NCI-H1436 treated with DMSO at 0.1 percent for 48 hours (cell line): ENCODE measurements at places on chromosomes 13 and 19.

GRCh38 chr13:45198924-45199323 is 1.9 kb downstream of the KCTD4 start:
- DNase-seq, result no peak

DNA sequence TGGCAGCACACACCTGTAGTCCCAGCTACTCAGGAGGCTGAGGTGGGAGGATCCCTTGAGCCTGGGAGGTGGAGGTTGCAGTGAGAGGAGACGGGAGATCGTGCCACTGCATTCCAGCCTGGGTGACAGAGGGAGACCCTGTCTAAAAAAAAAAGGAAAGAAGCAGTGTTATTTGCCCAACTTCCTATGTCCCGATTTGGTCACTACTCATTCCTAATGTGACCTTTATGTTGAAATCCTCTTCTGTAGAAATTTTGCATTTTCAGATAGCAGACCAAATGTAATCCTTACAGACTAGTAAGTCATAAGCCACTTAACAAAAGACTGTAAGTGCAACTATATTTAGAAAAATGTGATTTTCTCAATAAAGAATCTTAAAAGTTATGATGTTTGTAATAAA is 18.2 kb upstream of the STK24 start:
- DNase-seq, result no peak

DNA sequence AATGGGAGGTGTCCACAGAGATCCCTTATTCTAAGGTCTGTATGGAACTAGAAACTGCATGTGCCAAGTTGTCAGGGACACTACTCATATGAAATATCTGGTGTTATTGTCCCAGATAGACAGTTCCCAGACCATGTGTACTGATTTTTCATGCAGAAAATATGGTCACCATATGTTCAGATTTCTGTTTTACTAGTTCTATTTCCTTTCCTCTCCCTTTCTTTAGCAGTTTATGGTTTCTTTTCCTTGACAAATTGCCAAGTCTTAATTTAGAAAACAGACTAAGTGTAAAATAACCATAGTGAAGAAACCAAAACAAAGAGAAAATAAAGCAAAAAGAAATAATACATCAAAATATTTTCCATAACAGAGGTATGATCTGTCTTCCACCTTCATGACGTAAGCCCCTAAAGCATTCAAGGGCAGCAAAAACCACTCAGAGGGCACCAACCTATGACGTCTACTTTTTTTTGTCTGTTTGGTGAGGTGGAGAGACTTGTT is 248.5 kb downstream of the KCTD12 start:
- no peak for DNase-seq

- no peak for DNase-seq
These were observed 1885.1 kb downstream of the OLFM4 start for GRCh38 chr13:54913668-54914067.

DNA sequence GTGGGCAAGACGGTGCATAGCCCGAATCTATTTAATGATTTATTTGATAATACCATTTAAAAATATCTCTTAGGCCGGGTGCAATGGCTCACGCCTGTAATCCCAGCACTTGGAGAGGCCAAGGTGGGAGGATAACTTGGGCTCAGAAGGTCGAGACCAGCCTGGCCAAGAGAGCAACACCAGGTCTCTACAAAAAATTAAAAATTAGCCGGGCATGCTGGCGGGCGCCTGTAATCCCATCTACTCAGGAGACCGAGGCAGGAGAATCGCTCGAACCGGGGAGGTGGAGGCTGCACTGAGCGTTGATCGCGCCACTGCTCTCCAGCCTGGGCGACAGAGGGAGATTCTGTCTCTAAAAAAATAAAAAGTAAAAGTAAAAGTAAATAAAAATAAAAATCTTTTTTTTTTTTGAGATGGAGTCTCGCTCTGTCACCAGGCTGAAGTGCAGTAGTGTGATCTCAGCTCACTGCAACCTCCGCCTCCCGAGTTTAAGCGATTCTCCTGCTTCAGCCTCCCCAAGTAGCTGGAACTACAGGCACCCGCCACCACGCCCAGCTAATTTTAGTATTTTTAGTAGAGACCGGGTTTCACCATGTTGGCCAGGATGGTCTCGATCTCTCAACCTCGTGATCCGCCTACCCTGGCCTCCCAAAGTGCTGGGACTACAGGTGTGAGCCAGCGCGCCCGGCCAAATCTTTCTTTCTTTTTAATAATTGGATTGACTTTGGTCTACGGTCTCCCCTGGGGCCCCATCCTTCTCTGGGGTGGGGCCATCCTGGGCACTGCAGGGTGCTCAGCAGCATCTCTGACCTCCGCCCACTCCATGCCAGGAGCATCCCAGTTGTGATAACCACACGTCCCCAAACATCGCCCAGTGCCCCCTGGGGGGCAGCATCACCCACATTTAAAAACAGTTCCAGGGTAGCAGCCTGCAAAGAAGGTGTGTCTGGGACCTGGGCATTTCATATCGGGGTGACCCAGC is 90.7 kb downstream of the GNG7 start:
- DNase-seq, result no peak

GRCh38 chr19:54905803-54906511 is at the start of gene NCR1:
NCR1 (plus strand) TSS chr19:54906148; CDS start chr19:54906188, 40 bp downstream.
- no peak for DNase-seq

- DNase-seq, result no peak
These were observed 2.8 kb upstream of the DMPK start for GRCh38 chr19:45785097-45785496.

DNA sequence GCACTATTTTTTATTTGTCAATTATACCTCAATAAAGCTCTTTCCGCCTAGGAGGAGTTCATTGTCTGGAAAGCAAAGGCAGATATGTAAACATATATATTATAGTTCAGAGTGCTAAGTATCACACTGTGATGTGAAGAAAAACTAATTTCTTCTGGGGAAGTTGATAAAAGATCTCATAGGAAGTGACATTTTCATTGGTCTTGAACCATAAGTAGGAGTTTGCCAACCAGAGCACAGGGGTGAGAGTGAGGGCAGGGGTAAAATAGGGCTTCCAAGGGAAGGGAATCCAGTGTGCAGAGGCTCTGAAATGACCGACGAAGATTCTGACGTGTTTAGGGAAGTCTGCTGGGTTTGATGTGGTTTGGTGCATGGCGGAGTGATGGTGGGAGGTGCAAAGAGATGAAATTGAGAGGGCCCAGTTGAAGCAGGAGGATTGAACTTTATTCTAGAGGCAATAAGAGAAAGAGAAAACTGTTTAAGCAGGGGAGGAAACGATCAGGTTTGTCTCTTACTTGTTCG is 780 bp upstream of the GTF2F2 start:
- DNase-seq, result no peak

DNA sequence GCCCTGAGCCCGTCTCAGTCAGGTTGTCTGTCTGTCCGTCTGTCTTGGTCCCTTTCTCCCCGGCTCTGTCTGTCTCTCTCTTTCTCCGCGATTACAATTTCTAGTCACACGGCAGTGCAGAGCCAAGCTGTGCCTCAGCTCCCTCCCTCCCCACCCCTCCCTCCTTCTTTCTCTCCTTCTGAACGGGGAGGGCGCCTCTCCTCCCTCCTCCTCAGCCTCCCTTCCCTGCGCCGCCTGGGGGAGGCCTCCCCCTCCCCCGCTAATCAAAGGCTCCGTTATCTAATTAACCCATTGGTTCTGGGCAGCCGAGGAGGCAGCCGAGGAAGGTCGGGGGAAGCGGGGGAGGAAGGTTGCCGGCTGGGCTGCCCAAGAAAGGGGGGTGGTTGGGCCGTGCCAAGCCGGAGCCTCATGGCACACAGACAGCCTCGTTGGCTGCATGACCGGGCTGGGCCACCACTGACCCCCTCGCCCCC is 16.5 kb downstream of the LRRC4B start:
- no peak for DNase-seq

DNA sequence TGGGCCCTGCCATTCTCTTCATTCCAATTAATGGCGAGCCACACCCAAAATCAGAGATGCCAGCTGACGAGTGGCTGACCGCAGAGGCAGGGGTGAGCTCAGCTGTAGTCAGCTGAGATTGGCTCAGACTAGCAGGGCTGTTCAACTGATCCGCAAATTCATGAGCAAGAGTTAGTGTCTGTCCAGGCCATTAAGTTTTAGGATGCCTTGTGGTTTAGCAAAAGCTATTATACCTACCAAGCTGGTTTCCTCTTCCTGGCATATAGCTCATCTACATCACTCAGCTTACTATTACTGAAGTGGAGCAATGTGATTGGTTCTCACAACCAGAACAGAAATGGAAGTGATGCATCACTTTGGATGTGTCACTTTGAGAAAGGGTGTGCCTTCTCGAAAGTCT is 148.7 kb downstream of the NALCN start:
- no peak for DNase-seq

DNA sequence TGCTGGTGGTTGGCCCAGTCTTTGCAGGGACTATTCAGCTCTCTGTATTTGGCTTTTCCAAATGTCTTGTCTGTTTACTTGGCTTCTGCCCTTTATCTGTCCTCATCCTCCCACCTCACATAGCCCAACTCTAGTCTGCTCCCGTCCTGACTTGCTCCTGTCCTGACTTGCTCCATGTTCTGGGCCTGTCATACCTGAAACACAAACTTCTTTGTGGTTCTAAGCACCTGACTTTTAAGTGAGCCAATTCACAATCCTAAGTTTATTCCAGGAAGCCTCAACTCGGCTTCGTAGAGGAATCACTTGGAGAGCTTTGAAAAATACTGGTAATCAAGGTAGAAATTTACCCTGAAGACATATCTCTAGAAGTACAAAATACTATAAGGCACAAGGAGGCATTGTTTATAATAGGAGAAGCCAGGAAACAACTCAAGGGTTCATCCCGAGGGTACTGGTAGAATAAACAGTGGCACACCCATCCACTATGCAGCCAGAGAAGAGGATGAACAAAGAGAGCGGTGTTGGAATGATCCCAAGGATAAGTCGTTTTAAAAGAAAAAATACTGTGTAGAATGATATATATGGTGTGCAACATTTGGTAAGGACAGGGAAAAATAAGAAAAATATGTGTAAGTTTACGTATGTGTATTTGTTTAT is 284.5 kb downstream of the FGF14 start:
- no peak for DNase-seq

DNA sequence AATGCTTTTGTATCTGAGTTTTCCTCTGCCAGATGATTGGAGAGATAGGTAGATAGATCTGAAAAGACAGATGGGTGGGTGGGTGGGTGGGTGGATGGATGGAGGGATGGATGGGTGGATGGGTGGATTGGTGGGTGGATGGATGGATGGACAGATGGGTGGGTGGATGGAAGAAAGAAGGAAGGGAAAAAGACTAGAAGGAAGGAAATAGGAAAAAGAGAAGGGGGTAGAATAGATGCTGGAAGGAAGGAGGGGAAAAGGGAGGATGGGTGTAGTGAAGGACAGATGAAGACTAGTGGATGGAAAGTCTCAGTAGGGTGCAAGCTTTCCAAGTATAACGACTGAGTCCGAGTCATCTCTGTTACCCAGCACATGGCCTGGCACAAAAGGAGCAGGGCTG is 19.0 kb upstream of the FBL start:
- DNase-seq, result no peak

GRCh38 chr13:37014609-37015008 is 14.0 kb downstream of the EXOSC8 start:
- no peak for DNase-seq

DNA sequence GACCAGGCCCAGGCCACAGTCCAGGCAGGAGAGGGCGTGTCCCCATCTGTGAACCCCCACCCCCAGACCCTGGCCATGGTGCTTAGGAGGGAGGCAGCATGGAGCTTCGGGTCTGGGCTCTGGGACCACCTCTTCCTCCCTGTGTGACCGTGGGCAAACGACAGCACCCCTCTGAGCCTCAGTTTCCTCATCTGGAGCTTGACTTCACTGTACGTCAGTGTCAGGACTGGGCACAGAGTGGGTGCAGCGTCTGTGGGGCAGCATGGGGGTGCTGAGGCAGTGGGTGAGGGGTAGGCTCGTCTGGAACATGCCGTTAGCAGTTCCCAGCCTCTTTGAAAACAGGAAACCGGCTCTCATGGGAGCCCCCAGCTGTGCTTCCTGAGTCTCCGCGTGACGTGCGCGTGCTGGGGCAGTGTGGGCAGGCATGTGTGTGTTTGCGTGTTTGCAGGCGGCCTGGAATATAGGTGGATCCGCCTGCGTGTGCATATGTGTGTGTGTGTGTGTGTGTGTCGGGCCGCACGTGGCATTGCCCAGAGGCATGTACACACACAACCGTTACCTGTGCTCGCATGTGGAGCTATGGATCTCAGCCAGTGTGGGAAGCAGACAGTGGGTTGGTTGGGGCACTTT is 15.8 kb downstream of the ARRDC2 start:
- no peak for DNase-seq

- DNase-seq, result no peak
These were observed 15.9 kb upstream of the S1PR4 start for GRCh38 chr19:3162418-3163229.
